ENCODE measurements at places on chromosomes 5 and 9.

GRCh38 chr9:38227061-38227540 lies 158.1 kb upstream of the SHB start:
- DNase-seq, result peak; percentile 44

DNA sequence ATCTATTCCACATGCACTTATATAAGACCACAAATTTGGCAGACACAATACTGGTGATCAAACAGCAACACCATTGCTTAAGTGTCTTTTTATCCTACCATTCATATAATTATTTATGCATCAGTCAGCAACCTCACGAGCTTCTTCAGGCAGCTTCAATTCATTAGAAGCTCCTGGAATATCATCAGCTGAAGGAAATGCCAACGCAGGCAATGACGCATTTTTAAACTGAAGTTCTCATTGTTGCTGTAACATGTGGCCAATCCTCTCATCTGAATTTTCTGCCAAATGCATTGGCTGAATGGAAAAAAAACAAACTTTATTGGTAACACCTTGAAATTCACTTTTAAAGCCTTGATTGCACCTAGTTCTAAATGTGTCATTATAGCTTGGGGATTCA lies 376.4 kb upstream of the RGMB start:
- no peak for DNase-seq

DNA sequence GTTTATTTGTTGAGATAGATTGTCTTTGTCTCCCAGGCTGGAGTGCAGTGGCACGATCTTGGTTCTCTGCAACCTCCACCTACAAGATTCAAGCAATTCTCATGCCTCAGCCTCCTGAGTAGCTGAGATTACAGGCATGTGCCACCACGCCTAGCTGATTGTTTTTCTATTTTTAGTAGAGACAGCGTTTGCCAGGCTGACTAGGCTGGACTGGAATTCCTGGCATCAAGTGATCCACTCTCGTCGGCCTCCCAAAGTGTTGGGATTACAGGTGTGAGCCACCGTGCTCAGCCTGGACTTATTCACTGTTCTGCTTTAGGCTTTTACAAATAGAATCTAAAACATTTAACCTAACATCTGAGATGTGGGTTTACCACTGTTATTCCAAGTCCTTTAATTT lies 91.3 kb downstream of the COMMD10 start:
- DNase-seq, result no peak

GRCh38 chr9:98927724-98928123 lies 16.0 kb upstream of the COL15A1 start:
- DNase-seq, result no peak

DNA sequence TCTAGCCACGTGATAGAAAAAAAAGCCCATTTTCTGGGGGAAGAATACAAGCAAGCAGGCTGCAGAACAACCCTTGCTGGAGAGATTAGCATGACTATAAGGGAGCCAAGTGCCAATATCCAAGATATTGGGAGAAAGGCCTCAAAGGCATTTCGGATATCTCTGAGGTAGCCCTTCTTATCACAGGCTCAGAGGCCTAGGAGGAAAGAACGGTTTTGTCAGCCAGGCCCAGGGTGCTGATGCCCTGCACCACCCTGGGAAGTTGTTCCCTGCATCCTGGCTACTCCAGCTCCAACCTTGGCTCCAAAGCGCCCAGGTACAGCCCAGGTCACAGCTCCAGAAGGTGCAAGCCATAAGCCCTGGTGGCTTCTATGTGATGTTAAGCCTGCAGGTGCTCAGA lies 66.4 kb downstream of the C9orf153 start:
- no peak for DNase-seq

- no peak for DNase-seq
These were observed 390.5 kb downstream of the ZNF608 start for GRCh38 chr5:124355928-124356327.

DNA sequence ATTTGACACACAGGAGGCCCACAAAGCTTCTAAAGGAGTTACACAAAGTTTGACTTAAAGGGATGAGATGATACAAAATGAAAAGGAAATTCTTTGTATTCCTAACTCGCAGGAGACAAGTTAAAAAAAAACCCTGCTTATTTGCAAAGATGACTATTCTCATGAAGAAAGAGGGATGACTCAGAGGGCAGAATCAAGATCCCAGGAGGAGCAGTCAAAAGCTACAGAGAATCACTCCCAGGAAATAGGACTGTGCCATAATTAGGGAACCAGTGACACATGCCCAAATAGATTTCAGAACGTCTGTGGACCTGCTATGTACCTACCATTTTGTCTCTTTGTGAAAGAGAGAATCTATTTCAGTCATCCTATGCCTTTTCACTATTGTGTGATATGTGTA lies 103.5 kb upstream of the ARRDC3 start:
- no peak for DNase-seq

DNA sequence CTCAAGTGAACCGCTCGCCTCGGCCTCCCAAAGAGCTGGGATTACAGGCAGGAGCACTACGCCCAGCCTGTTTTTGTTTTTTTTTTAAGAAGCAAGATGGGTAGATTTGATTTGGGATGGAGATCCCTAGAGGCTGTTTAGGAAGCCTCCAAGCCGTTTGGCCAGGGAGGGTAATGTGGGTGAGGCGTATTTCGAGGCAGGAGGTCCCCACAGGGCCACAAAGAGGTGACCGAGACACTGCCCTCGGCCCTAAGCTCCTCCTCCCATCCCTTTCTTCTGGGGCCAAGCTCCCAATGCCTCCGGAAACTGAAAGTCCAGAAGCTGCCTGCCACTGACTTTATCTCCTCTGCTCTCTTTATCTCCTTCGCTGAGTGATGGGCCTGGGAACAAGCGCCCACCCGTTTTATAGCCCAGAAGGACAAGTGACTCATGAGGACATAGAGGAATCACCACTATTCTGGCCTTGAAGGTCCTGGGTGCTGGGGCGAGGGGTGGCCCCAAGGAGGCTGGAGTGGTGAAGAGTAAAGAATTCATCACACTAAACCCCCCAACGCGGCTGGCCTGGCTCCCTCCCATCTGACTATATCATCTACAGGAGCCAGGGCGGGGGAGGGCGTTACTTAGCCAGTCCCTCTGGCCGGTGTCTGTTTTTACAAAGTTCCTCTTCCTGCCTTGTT lies 2.0 kb upstream of the RALGDS start:
- DNase-seq, result no peak

DNA sequence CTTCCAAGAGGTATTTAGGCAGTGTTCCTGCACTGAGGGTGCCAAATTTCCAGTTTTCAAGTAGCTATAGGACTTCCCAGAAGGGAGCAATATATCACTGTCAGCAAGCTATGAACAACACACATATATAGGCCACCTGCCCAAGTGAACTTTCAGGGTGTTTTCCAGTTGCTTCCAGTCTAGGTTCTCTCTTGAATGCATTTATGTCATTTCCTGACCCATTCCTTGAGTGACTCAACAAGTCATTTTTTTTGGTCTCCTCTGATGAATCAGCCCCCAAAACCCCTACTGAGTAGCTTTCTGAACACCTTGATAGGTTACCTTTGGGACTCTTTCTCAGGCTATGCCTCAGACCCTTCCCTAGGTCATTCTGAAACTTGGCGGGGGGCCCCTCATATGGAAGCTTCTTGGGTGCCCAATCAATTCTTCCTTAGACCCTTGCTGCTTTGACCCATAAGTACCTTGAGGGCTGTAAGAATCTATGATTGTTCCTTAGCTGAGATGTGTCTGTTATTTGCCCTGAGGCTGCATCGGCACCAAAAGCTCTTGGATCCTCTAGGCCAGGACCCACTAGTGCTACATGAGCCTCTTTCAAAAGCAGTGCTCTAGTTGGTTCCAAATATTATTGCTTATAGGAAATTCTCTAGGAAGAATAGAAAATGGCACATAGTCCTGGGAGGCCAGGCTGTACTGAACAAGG lies 12.4 kb downstream of the DNAJB5 start:
- no peak for DNase-seq

DNA sequence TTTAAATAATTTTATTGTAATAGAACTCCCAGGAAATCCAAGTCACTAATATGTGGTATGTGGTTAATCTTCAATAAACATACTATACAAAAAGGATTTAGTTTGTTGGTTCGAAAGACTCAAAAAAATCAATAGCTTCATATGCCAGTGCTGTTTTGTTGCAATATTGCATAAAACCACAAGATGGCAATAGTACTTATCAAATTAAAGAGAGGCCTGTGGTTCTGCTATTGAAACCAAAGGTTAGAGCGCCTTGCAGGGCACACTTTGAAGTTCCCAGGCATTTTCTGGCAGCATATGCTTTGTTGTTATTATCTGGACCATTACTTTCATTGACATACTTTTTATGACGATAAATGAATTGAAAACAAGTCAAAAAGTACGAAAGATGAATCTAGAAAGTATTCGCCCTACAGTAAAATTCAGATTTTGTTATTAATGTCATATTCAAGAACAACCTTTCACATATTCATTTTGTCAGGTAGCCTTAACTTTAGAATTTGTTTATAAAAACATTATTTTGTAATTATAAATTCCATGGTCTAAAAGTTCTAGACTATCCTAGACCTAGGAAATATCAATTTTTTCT lies 316.3 kb downstream of the MCTP1 start:
- peak; percentile 3 for DNase-seq

- DNase-seq, result no peak
These were observed 61.4 kb downstream of the SNX24 start for GRCh38 chr5:122906768-122907167.

DNA sequence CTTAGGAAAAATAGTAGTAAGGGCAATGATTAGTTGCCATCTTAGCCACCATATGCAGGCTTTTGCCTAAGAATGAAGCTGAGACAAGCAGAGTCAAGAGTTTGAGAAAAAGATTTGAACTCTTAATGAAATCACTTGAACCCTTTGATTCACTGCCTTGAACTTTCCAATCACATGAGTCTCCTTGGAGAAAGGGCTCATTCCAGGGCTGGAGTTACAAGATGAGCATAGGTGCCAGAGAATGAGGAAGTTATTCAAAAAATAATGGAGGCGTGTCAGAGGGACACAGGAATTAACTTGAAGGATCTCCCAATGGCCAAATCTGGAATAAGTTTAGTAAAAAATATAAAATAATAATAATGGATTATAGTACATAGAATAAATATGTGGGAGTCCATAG lies 35.3 kb downstream of the MAT2B start:
- no peak for DNase-seq

DNA sequence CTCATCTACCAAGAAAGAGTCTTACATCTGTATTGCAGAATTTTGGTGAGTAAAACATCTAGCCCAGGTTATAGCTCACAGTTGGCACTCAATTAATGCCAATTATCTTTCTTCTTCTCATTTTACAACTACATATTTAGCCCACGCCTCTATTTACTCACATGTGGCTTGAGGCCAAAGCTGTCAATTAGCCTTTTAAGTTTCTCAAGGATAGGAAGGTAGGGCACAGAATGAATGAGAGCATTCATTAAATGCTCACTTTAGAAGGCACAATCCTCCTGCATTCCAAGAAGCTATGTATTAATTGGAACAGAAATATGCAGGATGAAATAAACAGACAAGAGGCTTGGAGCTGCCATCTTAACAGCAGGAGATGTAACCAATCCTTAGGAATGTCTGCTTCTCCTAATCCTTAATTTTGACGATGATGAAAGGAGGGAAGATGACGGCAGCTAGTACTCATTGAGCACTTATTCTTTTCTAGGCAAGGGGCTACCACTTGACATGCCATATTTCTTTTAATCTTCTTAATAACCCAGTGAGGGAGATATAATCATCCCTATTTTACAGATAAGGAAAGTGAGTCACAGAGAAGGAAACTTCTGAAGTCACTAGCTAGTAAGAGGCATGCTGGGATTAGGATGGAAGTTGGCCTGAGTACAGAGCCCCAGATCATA lies 30.8 kb upstream of the PANK3 start:
- DNase-seq, result no peak

DNA sequence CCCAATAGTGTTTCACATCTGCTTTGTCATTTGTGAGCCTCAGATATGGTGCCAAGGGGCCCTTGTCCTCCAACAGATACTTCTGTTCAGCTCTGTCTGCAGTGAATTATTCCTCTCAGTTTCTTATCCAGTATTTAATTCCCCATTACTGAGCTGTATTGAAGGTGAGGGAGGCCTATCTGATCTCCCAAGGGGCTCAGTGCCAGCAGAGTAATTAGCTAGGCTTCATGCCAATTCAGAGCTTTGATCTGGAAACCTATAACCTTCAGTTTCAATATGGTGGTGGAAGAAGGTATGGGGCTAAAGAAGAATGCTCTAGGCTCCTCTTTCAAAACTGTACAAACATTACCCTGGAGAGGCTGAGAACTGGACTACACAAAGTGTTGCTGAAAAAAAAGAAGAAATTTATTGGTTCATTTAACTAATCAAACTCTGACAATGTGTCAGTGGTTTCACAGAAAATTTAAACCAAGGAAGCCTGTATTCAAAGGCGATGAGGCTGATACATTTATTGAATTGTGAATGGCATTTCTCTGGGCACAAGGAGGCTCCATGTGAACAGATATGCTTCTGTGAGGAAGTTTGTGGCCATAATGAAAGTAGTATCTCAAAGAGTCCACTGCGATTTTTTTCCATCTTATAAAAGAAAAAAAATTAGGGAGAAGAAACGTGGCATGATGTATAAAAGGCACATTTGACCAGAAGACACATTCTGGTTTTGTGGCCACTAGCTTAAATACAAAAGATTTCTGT lies 397.8 kb downstream of the TLE4 start:
- DNase-seq, result no peak

- no peak for DNase-seq
These were observed 65.4 kb downstream of the SSBP2 start for GRCh38 chr5:81685471-81685870.

DNA sequence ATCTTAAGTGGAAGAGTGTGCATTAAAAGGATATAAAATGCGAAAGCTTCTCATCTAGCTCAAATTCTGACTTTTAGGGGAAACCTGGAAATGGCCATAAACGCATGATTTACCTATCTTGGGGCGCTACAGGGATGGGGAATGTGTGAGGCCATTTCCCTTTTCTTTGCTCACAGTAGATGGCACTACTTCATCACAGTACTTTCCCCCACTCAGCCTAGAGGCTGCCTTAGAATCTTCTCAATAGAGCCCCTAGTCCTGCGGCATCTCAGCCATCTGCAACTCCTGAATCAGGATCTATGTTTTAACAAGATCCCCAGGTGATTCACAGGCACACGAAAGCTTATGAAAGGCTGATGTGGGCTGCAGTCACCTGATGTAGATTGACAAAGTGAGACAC lies 110.8 kb downstream of the LHFPL2 start:
- DNase-seq, result no peak

DNA sequence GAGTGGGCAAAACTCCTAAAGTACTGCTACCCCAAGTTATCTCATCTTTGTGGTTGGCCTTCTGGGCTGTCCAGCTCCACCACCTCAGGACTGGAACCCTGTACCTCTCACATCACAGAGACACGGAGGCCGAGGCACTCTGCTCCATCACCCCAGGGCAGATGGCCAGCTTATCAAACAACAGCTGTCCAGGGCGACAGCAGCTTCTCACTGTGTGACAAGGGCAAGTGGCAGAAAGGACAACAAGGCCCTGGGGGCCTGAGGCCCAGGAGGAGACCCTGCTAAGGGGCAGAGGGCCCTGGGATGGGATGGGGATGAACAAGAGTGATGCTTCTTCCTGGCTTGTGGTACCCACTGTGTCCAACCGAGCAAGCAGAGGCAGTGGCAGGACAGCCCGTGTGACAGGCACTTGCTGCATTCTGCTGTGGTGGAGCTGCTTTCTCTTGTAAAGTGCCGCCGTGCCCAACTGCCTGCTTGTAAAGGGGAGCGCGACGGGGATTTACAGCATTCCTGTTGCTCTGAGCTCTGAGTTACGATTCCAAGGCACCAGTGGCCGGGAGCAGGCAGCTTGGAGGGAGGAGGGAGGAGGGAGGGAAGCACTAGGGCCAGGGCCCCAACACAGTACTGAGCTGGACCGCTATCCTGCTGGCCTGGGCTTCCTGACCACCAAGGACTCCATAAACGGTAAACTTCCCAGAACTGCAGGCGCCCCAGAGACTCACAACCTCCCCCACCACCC lies 71.2 kb downstream of the SHB start:
- no peak for DNase-seq
